ENCODE measurements at places on chromosomes 6 and 20. TPM values are rescaled to one million over a fixed set of nuclear protein-coding genes. Genes with fewer than 3 reads are reported as not detected.

GRCh38 chr6:51094271-51094670 is 275.6 kb downstream of the TFAP2B start:
- no peak for DNase-seq
- H3K27ac ChIP-seq = no peak overlapping the region
- no peak overlapping the region for H3K4me3 ChIP-seq
- no peaks in the 10 kb centered on the region for H3K4me1 ChIP-seq

GRCh38 chr6:87673237-87673636 is 28.8 kb downstream of the AKIRIN2 start:
- no peaks in the 10 kb centered on the region for H3K27me3 ChIP-seq
- no peak for DNase-seq
- no peak overlapping the region for H3K27ac ChIP-seq
- H3K4me3 ChIP-seq = no peak overlapping the region

DNA sequence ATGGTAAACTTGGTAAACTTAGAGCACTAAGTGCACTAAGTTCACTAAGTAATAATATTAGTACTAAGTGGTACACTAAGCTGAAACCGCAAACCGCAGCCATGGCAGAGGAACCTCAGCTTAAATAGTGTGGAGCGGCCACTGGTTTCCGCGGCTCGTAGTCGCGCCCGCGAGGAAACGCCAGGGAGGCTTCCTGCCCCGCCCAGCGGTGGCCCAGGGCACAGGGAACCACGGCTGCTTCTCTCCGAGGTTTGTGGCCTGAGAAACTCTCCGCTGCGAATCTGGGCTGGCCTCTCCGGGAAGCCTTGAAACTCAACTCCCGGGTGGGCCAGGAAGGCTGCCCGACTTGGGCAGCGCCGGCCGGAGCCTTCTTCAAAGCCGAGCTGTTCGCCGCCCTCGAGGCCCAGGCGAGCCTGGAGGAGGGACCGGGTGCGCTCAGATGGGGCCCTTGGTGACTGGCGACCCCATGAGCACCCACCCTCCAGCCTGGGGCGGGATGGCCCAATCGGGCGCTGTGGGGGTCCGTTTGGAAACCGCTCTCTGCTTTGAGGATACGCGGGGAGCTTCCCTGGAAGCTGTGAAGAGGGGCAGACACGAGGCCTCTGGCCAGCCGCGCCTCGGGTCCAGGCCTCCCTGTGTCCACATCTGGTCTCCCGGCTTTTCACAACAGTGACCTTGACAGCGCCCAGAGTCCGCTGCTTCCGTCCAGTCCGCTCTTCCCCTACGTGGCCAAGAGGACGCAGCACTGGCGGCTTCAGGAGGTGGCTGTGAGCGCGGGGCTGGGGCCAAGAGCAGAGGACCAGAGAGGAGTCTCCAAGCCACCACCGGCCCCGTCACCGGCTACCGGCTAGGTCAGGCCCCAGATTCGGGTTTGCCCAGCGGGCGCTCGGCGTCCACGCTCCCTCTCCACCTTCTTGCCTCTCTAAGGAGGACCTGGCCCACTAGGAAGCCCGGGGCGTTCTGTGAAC is 25.4 kb upstream of the HLA-E start:
- H3K27me3 ChIP-seq = peaks cover 100% of the 10 kb centered on the region
- no peak overlapping the region for H3K4me3 ChIP-seq
- no peaks in the 10 kb centered on the region for H3K36me3 ChIP-seq
- no peak for DNase-seq
- no peaks in the 10 kb centered on the region for H3K4me1 ChIP-seq

The BICRAL gene
- 8.6 TPM for total RNA-seq

The TBXT gene
- not detected for total RNA-seq

The DDX43 gene
- not detected for total RNA-seq

GRCh38 chr20:58841539-58842264 is 9.0 kb downstream of the GNAS-AS1 start:
- H3K36me3 ChIP-seq = no peaks in the 10 kb centered on the region
- DNase-seq = peak; percentile 38
- H3K27ac ChIP-seq = no peak overlapping the region
- peaks cover 61% of the 10 kb centered on the region for H3K27me3 ChIP-seq

GRCh38 chr6:48990739-48991138 is 472.3 kb downstream of the MMUT start:
- no peak overlapping the region for H3K27ac ChIP-seq
- no peak overlapping the region for H3K4me3 ChIP-seq
- H3K36me3 ChIP-seq = no peaks in the 10 kb centered on the region

DNA sequence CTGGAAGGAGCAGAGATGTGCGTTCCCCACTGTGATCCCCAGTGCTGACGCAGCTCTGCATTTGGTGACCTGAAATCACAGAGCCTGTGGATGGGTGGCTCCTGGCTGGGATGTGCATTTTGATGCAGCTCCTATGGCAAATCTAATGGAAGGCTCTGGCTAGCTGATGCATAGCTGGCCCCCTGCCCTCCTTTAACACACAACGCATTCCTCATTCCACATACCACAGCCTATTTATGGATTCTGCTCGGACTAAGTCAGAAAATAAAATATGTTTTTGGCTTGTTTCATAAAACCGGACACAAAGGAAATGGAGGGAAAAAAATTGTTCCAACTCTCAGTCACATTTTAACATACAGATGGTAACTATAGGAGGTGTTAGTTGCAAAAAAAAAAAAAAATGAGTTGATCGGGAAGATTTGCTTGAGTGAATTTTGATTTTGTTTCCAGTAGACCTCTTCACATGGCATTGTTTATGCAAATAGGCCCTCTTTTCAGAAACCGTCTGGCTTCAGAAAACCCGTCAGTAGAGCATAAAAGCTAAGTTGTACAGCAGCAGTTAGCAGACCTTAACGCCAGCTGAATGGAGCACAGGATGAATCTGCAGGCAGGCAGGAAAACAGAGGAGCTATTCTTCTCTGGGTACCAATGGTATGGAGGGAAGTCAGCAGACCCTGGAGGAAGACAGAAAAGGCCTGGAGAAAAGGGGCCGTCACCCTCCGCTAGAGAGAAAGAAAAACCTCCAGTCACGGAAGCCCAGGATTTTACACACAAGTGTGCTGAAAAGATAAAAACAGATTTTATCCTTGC is 215.4 kb downstream of the HDGFL1 start:
- H3K4me1 ChIP-seq = peaks cover 26% of the 10 kb centered on the region
- no peaks in the 10 kb centered on the region for H3K27me3 ChIP-seq
- H3K4me3 ChIP-seq = peak overlapping the region; percentile 7
- peak; percentile 72 for DNase-seq
- peak overlapping the region; percentile 75 for H3K27ac ChIP-seq

GRCh38 chr20:10861090-10861489 is 187.3 kb upstream of the JAG1 start:
- H3K36me3 ChIP-seq = no peaks in the 10 kb centered on the region
- no peak for DNase-seq
- no peak overlapping the region for H3K27ac ChIP-seq
- H3K4me1 ChIP-seq = no peaks in the 10 kb centered on the region
- no peaks in the 10 kb centered on the region for H3K27me3 ChIP-seq
- no peak overlapping the region for H3K4me3 ChIP-seq

The DEFB124 gene
- total RNA-seq = not detected

GRCh38 chr6:137911675-137912191 is 44.7 kb downstream of the TNFAIP3 start:
- no peak overlapping the region for H3K27ac ChIP-seq
- peaks cover 4% of the 10 kb centered on the region for H3K36me3 ChIP-seq
- H3K4me1 ChIP-seq = peaks cover 6% of the 10 kb centered on the region
- H3K27me3 ChIP-seq = no peaks in the 10 kb centered on the region
- no peak overlapping the region for H3K4me3 ChIP-seq

The TMEM170B gene
- 19.7 TPM for total RNA-seq

The ANKRD66 gene
- total RNA-seq = not detected

GRCh38 chr6:129153257-129153656 is 270.3 kb downstream of the LAMA2 start:
- no peaks in the 10 kb centered on the region for H3K4me1 ChIP-seq
- no peaks in the 10 kb centered on the region for H3K36me3 ChIP-seq
- no peak overlapping the region for H3K4me3 ChIP-seq
- no peaks in the 10 kb centered on the region for H3K27me3 ChIP-seq

- no peak overlapping the region for H3K27ac ChIP-seq
- no peak for DNase-seq
- H3K4me1 ChIP-seq = no peaks in the 10 kb centered on the region
- H3K4me3 ChIP-seq = no peak overlapping the region
- no peaks in the 10 kb centered on the region for H3K36me3 ChIP-seq
Measured at GRCh38 chr6:53974941-53975340, 136.3 kb upstream of the MLIP start.

The KCNK16 gene
- not detected for total RNA-seq

All from neural progenitor cell (in vitro differentiated cells).